ENCODE measurements at places on chromosomes 3 and 15.

DNA sequence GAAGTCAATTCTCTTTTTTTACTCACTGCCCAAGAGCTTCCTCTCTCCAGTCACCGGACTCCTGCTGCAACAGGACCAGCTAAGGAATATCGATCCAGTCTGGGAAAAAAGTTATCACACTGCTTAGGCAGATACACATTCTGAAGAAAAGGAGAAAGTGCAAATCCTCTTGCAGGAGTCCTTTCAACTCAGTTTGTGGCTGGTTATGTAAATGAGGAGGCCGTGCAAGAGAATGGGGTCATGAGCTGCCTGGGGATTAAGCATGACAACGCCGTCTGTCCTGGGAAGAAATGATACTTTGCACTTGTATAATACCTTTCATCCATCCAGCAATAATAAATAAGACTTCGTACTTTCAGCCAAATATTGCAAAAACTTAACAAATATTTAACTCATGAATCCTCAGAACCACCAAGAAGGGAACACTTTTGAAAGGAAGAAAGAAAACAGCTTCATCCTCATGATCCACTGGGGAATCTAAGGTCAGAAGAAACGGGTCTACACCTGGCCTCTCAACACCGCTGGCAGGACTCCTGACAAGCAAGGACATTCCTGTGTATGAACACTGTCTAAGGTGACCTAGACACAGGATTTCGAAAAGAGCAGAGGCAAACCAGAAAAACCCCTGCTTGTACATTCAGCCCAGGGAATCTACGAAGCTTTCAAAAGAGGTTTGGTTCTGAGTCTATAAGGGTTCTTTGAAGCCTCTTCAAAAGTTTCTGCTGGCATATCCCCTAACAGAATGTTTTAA lies 13.1 kb upstream of the WWTR1 start:
- no peak for DNase-seq

- no peak for DNase-seq
These were observed 81.1 kb upstream of the NEO1 start for GRCh38 chr15:72970933-72971760.

- no peak for DNase-seq
These were observed 23.0 kb upstream of the RETNLB start for GRCh38 chr3:108780235-108780634.

DNA sequence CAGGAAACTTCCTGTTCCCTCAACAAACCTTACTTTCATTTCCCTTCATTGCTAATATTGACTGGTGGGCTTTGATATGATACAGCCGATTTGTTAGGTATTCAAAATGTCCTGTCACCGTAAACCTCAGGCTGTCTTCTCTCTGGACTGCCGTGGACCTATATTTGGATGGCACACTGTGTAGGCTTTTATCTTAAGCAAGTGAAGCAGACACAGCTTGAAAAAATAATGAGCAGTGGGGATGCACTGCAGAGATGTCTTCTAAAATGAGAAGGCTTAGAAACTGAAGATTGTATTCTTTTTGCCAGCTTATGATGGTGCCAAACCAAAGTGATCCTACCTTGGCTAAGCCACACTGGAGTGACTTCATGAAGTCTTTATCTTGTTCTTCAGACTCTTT lies 266.3 kb downstream of the NR1D2 start:
- DNase-seq, result no peak

- DNase-seq, result no peak
These were observed 28.7 kb downstream of the ARID3B start for GRCh38 chr15:74569731-74570070.

DNA sequence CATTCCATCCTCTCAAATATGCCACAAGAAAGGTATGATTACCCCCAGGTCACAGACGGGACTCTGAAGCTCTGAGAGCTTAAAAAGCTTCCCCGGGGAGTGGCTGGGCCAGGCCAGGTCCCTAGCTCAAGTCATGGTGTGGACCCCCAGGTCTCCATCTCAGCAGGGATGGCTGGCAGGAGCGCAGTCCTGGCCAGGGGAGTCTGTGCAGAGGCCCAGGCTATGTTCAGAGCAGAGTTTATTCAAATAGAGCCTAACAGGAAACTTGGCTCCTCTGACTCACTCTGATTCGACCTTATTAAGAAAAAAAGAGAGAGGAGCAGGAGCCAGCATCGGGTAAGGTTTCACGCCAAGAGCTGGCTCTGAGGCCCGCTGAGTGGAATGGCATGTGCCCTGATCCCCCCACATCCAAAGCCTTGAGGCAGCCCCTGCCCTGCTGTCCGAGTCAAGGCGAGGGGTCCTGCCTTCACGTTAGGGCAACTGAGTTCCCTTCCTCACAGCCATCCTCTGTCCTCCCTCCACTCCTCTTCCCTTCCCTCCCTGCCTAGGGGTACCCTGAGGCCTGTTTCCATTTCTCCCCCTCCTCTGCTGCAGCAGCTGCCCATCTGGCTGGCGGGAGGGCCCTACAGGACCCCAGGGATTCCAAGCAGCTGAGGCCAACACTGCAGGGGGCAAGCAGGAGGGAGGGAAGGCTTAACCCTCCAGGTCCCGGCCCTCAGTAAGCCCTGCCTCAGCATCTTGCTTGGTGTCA lies 1.9 kb upstream of the LOXL1 start:
- DNase-seq, result no peak

DNA sequence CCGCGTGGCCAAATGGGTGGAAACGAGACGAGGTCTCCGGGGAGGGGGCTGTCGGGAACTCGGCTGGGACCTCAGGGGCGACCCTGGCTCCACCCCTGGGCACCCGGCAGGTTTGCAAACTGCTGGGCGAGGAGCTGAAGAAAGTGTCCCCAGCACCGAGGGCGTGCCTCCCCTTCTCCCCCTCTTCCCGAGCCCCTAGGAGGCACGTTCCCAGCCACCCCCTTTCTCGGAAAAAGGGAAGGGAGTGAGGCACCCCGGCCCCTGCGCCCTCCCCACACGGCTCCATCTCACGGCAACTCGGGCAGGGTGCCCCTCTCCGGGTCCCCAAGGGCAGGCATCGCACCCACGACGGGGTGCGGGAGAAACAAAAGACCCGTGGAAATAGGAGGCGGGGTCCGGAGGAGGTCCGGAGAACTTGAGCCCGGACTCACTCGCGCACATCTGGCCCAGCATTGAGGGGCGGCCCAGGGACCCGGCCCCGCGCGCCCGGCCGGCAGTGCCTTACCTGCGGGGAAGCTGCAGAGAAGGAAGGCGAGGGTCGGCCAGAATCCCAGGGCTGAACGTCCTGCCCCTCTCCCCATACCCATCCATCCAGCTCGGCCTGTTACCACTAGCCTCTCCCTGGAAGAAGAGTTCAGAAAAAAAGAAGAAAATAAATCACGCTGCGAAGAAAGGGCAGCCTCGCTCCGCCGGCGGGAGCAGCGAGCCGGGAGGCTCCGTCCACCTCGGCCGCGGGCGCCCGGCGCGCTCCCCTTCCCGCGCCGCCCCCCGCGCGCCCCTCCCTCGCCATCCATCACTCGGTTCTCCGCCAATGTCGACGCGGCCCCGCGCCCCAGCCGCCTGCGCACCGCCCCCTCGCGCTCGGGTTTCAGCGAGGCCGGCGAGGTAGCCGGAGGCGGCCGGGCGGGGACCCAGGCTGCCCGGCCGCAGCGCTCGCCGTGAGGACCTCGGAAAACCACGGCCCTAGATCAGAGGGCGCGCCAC lies 16.3 kb downstream of the RGMA start:
- DNase-seq, result no peak

GRCh38 chr15:39031596-39031995 lies 467.0 kb upstream of the RASGRP1 start:
- no peak for DNase-seq

DNA sequence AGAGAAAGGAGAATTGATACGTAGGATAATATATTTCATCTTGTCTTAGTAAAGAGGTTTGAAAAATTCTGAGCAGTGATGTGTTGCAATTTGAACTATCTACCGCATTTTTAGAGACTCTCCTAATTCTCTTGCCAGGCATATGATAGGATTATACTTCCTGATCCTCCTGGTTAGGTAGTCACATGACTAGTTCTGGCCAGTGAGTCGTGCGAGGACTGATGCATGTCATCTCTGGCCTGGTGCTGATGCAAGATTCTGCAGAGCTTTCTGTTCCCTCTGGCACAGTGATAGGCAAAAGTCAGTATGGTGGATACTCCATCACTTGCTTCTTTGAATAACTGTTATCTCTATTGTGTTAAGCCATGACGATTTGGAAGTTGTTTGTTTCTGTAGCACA lies 277.6 kb upstream of the NAALADL2 start:
- no peak for DNase-seq

GRCh38 chr3:134251731-134252391 lies 1.2 kb upstream of the RYK start:
- DNase-seq, result no peak

DNA sequence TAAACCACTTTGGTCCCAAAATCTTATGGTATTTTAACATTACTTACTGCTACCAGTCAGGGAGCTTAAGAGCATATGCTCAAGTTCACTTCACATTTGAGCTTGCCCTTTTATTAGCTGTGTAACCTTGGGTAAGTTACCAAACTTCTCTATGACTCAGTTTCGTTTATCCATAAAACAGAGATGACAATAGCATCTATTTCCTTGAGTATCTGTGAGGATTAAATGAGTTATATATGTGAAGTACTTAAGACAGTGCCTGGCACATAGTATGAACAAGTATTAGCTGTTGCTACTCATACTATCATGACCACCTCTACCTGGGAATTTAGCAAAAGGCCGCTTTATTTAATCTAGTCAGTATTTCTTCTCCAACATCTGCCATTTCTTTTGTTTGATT lies 5.9 kb downstream of the ATOSA start:
- DNase-seq, result no peak

DNA sequence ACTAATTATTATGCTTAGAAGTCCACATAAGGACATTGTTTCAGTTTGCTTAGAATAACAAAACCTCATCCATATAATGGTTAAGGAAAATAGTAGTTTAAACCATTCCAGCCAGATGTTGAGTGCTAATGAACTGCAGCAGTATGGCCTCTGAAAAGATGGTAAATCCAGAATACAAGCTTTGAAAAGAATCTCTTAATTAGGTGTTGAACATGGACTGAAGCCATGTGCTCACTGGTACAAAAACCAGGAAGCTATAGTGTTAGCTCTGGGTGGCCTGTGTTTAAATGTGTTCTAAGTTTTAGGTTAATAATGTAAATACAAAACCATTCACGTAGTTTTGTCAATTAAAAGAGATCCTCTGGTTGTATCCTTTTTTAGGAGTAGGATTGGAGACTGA lies 78.2 kb downstream of the GALK2 start:
- no peak for DNase-seq

GRCh38 chr3:66276705-66277274 lies 56.0 kb downstream of the SLC25A26 start:
- DNase-seq, result peak; percentile 20

- no peak for DNase-seq
These were observed 598.9 kb upstream of the GRM7 start for GRCh38 chr3:6262010-6262409.

DNA sequence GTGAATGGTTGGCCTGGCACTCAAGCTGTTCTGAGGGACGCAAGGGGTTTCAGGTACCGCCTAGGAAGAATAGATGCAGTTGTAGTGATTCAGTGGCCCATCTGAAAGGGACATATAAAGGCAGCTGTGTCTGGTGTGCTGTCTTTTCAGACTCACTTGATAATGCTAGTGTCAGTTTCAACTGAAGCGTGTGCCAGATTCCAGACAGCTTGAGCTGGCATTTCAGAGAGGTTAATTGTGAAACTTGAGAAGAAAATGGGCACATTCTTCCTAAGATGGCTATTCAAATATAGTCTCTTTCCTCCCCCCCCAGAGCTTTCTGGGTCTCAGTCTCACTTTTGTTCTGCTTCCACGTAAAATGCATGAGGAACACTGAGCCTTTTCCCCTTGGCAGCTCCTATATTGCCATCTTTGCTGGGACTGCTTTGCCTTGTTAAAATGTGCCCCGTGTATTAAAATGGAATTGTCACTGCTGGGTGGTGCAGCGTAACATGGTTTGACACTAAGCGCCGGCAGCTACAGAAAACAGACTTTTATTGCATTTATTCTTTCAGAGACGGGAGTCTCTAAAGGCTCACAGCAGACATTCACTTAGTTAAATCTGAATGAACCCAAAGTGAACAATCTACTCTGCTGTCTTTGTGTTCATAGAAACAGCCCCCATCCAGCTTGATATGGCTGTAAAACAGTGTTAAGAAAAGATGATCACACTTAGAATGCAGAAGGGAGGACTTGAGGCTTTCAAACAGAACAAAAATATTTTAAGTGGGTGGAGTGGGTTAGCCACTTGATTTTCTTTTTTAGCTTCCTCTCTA lies 478.7 kb downstream of the RBMS3 start:
- no peak for DNase-seq

DNA sequence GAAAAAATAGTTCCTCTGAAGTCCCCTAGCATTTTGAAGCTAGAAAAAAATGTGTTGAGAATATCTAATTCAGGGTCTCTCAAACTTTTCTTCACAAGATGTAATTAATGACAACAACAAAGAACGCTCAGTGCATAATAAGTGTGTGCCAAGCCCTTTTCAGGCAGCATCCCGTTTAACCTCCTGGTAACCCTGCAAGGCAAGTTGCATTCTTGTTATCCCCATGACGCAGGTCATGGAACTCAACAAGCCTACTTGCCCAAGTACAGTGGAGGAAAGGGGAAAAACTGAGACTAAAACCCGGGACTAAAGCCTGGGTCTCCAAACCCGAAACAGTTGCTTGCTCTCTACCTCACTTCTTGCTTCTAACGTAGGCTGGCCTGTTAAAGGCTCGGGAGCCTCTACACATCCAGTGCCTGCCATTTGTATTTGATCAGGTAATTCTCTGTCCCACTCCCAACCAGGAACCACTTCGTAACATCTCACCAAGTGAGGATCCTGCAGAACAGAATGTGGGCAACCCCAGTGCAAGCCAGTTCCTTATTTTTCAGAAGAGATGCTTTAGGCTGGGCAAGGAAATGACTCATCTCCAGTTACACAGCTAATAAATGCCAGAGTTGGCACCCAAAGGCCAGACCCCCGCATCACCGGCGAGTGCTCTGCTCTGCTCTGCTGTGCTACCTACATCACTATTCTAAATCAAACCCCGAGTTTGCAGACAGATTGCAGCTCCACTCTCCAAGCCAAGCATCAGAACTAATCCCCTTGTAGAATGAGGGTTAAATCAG lies 28.3 kb downstream of the LMCD1 start:
- DNase-seq, result no peak

GRCh38 chr15:91881569-91882297 lies 28.2 kb downstream of the SLCO3A1 start:
- no peak for DNase-seq
